ENCODE measurements at places on chromosomes 3 and 15. TPM values are rescaled to one million over a fixed set of nuclear protein-coding genes. Genes with fewer than 3 reads are reported as not detected.
A peak's percentile ranks its signal among the peaks of the same experiment; 100 is the strongest.

DNA sequence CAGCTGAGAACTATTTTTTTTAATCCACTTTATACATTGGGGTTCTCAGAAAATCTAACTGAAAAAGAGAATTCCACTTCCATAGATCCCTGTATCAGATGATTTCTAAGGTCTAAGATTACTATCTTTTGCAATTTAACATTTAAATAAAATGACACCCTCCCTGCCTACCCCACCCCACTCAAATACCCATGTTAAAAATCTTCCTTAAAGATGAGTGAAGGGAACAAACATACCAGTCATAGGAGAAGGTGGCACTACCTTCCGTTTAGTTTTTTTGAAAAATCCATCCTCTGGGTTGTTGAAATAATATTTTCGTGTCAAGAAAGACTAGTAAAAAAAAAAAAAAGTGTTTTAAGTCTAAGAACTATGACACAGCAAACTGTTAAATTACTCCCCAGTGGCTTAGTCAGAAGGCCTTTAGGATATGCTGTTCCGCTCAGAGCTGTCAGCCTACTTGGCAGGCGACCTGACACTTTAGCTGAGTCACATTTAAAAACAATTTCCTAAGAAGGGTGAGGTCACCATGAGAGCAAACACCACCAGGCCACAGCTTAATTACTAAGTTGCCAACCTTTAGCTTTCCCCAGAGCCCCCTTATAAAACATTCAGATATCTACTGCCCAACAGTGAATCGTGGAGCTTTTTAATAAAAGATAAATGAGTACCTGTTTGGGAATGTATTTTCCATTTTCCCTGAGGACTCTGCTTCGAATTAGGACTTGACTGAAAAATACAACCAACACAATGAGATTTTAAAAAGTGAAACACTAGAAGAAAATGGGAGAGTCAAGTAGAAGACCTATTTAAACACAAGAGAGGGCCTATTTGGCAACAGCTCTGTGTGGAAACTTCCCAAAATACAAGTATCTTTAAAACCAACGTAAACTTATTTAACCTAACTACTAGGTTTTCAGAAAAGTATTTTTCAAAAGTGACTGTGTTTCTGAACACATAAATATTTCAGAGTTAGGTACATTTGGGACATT lies 9.6 kb downstream of the EMC3 start:
- H3K27ac ChIP-seq, result peak overlapping the region; percentile 90
- peak overlapping the region; percentile 9 for H3K4me3 ChIP-seq
- H3K4me1 ChIP-seq, result peaks cover 18% of the 10 kb centered on the region
- peaks cover 16% of the 10 kb centered on the region for H3K36me3 ChIP-seq
- no peaks in the 10 kb centered on the region for H3K27me3 ChIP-seq
- peak; percentile 67 for DNase-seq

GRCh38 chr3:41888368-41889076 lies 73.4 kb downstream of the ULK4 start:
- no peak for DNase-seq
- no peak overlapping the region for H3K27ac ChIP-seq
- H3K36me3 ChIP-seq, result no peaks in the 10 kb centered on the region
- no peaks in the 10 kb centered on the region for H3K4me1 ChIP-seq
- no peaks in the 10 kb centered on the region for H3K27me3 ChIP-seq

GRCh38 chr15:78179286-78179840 lies 30.2 kb downstream of the IDH3A start:
- no peaks in the 10 kb centered on the region for H3K4me1 ChIP-seq
- H3K36me3 ChIP-seq, result no peaks in the 10 kb centered on the region
- no peak overlapping the region for H3K4me3 ChIP-seq
- H3K27me3 ChIP-seq, result no peaks in the 10 kb centered on the region
- DNase-seq, result no peak
- H3K27ac ChIP-seq, result no peak overlapping the region

GRCh38 chr3:35709691-35710090 lies 70.4 kb downstream of the ARPP21 start:
- no peak overlapping the region for H3K27ac ChIP-seq
- no peaks in the 10 kb centered on the region for H3K27me3 ChIP-seq
- no peaks in the 10 kb centered on the region for H3K4me1 ChIP-seq
- DNase-seq, result no peak
- H3K36me3 ChIP-seq, result no peaks in the 10 kb centered on the region
- no peak overlapping the region for H3K4me3 ChIP-seq

GRCh38 chr3:39485547-39485946 lies 18.1 kb downstream of the MOBP start:
- H3K27ac ChIP-seq, result no peak overlapping the region
- DNase-seq, result no peak
- no peaks in the 10 kb centered on the region for H3K36me3 ChIP-seq
- no peak overlapping the region for H3K4me3 ChIP-seq
- no peaks in the 10 kb centered on the region for H3K27me3 ChIP-seq
- no peaks in the 10 kb centered on the region for H3K4me1 ChIP-seq

DNA sequence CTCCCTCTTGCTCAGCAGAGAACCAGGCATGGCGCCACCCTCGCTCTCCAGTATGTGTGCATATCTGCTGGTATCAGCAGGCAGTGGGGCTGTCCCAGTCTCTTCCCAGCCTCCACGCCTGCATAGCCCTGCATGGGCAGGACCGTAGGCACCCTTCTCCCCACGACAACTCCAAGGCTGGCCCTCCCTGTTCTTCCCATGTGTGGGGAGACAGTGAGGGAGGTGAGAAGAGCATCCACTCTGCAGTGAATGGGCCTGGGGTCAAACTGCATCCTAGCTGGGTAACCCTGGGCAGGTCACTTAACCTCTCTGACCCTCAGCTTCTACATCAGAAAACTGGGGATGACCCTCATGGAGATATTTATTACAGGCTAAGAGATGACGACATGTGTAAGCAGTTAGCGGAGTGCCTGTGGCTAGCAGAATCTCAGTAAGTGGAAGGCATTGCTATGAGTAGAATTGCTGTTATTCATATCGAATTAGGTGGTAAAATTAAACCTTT lies 13.3 kb upstream of the SSUH2 start:
- H3K27ac ChIP-seq, result peak overlapping the region; percentile 80
- no peaks in the 10 kb centered on the region for H3K27me3 ChIP-seq
- H3K4me3 ChIP-seq, result peak overlapping the region; percentile 24

GRCh38 chr15:38687340-38687739 lies 122.7 kb upstream of the RASGRP1 start:
- no peak for DNase-seq
- no peak overlapping the region for H3K4me3 ChIP-seq
- H3K4me1 ChIP-seq, result peaks cover 4% of the 10 kb centered on the region
- no peak overlapping the region for H3K27ac ChIP-seq
- H3K36me3 ChIP-seq, result no peaks in the 10 kb centered on the region

GRCh38 chr3:30549600-30549999 lies 56.8 kb upstream of the TGFBR2 start:
- no peaks in the 10 kb centered on the region for H3K27me3 ChIP-seq
- H3K36me3 ChIP-seq, result no peaks in the 10 kb centered on the region
- no peak for DNase-seq
- H3K4me3 ChIP-seq, result no peak overlapping the region
- H3K27ac ChIP-seq, result no peak overlapping the region

GRCh38 chr15:100092034-100092433 lies 249.7 kb downstream of the ADAMTS17 start:
- H3K36me3 ChIP-seq, result no peaks in the 10 kb centered on the region
- DNase-seq, result no peak
- H3K27me3 ChIP-seq, result no peaks in the 10 kb centered on the region
- H3K4me3 ChIP-seq, result no peak overlapping the region
- no peak overlapping the region for H3K27ac ChIP-seq

- peaks cover 8% of the 10 kb centered on the region for H3K36me3 ChIP-seq
- H3K27me3 ChIP-seq, result no peaks in the 10 kb centered on the region
- H3K4me3 ChIP-seq, result no peak overlapping the region
- no peak overlapping the region for H3K27ac ChIP-seq
These were observed 126.1 kb downstream of the LRRK1 start for GRCh38 chr15:101045236-101045646.

GRCh38 chr3:70737666-70738290 lies 425.3 kb upstream of the MDFIC2 start:
- H3K27ac ChIP-seq, result no peak overlapping the region
- no peaks in the 10 kb centered on the region for H3K27me3 ChIP-seq
- no peaks in the 10 kb centered on the region for H3K36me3 ChIP-seq
- no peaks in the 10 kb centered on the region for H3K4me1 ChIP-seq
- no peak for DNase-seq
- no peak overlapping the region for H3K4me3 ChIP-seq

GRCh38 chr3:45109771-45110508 lies 36.2 kb downstream of the CDCP1 start:
- H3K4me1 ChIP-seq, result peaks cover 4% of the 10 kb centered on the region
- no peaks in the 10 kb centered on the region for H3K36me3 ChIP-seq
- H3K27me3 ChIP-seq, result no peaks in the 10 kb centered on the region

The PROK2 gene
- not detected for total RNA-seq

The SI gene
- total RNA-seq, result not detected

Measured in thoracic aorta (tissue), 2 donors.